ENCODE measurements at places on chromosomes 12 and 14. TPM values are rescaled to one million over a fixed set of nuclear protein-coding genes. Genes with fewer than 3 reads are reported as not detected.

LIN7A gene
- total RNA-seq: 31.2 TPM

AMN gene
- total RNA-seq: 0.21 TPM

KCNK10 gene
- 1.1 TPM for total RNA-seq

POTEM gene
- total RNA-seq: not detected

ETFRF1 gene
- total RNA-seq: 45.9 TPM

GNS gene
- total RNA-seq: 120 TPM

LEMD3 gene
- 69.4 TPM for total RNA-seq

A2ML1 gene
- 4.1 TPM for total RNA-seq

GRCh38 chr12:93292731-93293566 lies 84.8 kb upstream of the NUDT4 start:
- no peak for DNase-seq

- DNase-seq: peak; percentile 25
Observed at GRCh38 chr14:41605550-41606281, 960 bp upstream of the LRFN5 start.

- DNase-seq: no peak
Observed at GRCh38 chr14:21098076-21098891, at the start of gene ZNF219. Gene ZNF219 (minus strand): TSS chr14:21098655. CDS start chr14:21093591, 5,064 bp downstream.

GRCh38 chr14:78725086-78725485 lies 554.9 kb downstream of the NRXN3 start:
- no peak for DNase-seq

- DNase-seq: no peak
Observed at GRCh38 chr12:75976113-75976512, 55.5 kb downstream of the PHLDA1 start.

GRCh38 chr12:26109343-26109881 lies 15.4 kb downstream of the BHLHE41 start:
- DNase-seq: no peak

DNA sequence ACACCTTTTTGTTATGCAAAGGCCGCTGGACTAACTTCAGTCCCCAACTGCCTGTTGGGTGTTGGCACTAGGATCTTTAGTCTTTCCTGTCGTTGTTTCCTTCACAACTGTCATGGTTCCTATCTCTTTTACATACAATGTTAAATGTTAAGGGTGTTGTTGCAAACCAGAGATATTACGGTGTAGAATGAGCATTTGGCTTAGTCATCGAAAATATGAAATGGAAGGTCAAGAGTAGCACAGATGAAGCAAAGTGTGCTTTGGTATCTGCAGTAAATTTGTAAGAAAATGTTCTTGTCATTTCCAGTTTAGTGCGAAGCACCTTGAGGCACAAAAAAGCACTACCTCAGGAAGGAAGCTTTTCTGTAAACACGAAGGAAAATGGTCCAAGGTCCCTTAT lies 751.3 kb upstream of the LRFN5 start:
- DNase-seq: no peak

- no peak for DNase-seq
Observed at GRCh38 chr12:39033782-39034181, 128.4 kb upstream of the CPNE8 start.

DNA sequence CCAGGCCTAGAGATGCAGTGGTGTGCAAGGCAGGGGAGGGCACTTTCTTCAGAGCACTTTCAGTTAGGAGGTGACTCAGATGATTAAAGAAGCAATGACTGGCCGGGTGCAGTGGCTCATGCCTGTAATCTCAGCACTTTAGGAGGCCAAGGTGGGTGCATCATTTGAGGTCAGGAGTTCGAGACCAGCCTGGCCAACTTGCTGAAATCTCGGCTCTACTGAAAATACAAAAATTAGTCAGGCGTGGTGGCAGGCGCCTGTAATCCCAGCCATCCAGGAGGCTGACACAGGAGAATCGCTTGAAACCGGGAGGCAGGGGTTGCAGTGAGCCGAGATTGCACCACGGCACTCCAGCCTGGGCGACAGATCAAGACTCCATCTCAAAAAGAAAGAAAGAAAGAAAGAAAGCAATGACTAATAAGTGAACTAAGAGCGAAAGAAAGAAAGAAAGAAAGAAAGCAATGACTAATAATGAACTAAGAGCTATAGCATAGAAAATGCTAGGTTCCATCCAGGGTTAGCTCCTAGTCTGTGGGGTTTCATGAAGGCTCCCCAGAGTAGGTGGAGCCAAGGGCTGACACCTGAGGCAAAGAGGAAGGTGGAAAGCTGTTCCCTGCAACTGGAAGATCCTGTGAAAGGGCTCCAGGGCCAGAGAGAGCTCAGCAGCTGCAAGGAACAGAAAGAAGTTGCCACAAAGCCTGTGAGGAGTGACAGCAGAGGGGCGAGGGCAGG lies 334.5 kb downstream of the CACNA1C start:
- no peak for DNase-seq

DNA sequence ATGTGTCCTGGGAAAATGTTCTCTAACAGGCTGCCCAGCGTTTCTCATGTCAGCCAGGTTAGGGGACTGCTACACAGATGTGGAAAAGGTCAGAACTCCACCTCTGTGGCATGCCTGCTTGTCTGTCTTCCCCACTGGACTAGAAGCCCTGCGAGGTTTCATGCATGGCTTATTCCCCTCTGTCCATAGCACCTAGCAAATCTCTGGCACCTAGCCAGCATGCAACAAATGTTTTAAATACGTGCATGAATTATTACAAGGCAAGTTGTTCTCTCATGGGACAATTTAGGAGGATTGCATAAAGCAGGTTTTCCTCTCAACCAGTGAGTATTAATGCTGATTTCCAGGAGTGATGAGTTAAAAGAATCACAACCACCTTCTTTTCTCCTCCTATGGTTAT lies 21.4 kb upstream of the KCNK13 start:
- DNase-seq: no peak

DNA sequence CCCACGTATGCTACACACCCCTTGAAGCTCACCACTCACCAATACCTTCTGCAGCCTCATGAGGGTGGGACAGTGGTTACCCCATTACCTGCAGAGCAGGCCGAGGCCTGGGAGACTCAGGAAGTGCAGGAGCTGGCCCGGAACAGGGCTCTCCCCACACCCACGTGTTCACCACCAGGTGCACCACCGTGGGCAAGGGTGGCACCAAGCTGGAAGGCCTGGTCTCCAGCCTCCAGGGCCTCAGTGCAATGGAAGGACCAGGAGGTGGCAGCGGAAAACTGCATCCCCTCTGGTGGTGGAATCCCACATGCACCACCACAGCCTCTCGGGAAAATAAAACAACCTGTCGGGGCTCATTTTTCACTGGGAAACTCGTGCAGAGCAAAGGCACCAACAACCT lies 36.4 kb downstream of the ITPK1 start:
- no peak for DNase-seq

GRCh38 chr12:19236656-19237055 lies 107.1 kb downstream of the PLEKHA5 start:
- DNase-seq: no peak

GRCh38 chr12:72270246-72270645 lies 1.9 kb upstream of the TRHDE start:
- DNase-seq: no peak

Data from urinary bladder (tissue), 4 donors.